A549 treated with Hydrocortisone at 1 μM for 4 hours (cell line): ENCODE measurements at places on chromosomes 5 and 9. TPM values are rescaled to one million over a fixed set of nuclear protein-coding genes. Genes with fewer than 3 reads are reported as not detected.

The ALDOB gene
- total RNA-seq, result not detected in 5 replicates

The GPR151 gene
- total RNA-seq, result not detected in 5 replicates

The ENHO gene
- total RNA-seq, result 0.88 to 2.5 TPM (median 1.9 TPM) in 5 replicates

The PCDHB3 gene
- 0.03 to 0.07 TPM in 2 of 5 replicates, not detected in the others for total RNA-seq

The MED27 gene
- 31.2 to 35.5 TPM (median 33.2 TPM) in 5 replicates for total RNA-seq

The FOXD4 gene
- total RNA-seq, result 0.23 to 0.55 TPM (median 0.44 TPM) in 5 replicates

The SEC24A gene
- total RNA-seq, result 10.2 to 16.5 TPM (median 14.3 TPM) in 5 replicates

The PRR16 gene
- 0.07 to 0.16 TPM in 2 of 5 replicates, not detected in the others for total RNA-seq

The LECT2 gene
- total RNA-seq, result not detected in 5 replicates

The DBH gene
- not detected in 5 replicates for total RNA-seq

The RLN2 gene
- total RNA-seq, result 0.18 to 0.29 TPM (median 0.25 TPM) in 4 of 5 replicates, not detected in the other

The TICAM2 gene
- total RNA-seq, result 0.80 to 1.6 TPM (median 1.1 TPM) in 5 replicates

The NEURL1B gene
- 7.0 to 10.4 TPM (median 9.4 TPM) in 5 replicates for total RNA-seq

The PCDHGA7 gene
- total RNA-seq, result 0.57 to 1.2 TPM (median 0.76 TPM) in 5 replicates

The CDK7 gene
- total RNA-seq, result 52.7 to 71.8 TPM (median 54.4 TPM) in 5 replicates

The IRGM gene
- 0.09 to 0.32 TPM (median 0.17 TPM) in 5 replicates for total RNA-seq

The PTGER4 gene
- 3.8 to 7.5 TPM (median 5.5 TPM) in 5 replicates for total RNA-seq

The UNC13B gene
- 9.6 to 13.1 TPM (median 10.8 TPM) in 5 replicates for total RNA-seq

The SH3GL2 gene
- total RNA-seq, result 0.05 to 0.14 TPM (median 0.11 TPM) in 5 replicates

The ZNF366 gene
- not detected in 5 replicates for total RNA-seq

The SMIM33 gene
- total RNA-seq, result not detected in 5 replicates

The DMRT3 gene
- total RNA-seq, result not detected in 5 replicates
